A549 (cell line): ENCODE measurements at places on chromosomes 1 and 21. TPM values are rescaled to one million over a fixed set of nuclear protein-coding genes. Genes with fewer than 3 reads are reported as not detected.
A peak's percentile ranks its signal among the peaks of the same experiment; 100 is the strongest.

DNA sequence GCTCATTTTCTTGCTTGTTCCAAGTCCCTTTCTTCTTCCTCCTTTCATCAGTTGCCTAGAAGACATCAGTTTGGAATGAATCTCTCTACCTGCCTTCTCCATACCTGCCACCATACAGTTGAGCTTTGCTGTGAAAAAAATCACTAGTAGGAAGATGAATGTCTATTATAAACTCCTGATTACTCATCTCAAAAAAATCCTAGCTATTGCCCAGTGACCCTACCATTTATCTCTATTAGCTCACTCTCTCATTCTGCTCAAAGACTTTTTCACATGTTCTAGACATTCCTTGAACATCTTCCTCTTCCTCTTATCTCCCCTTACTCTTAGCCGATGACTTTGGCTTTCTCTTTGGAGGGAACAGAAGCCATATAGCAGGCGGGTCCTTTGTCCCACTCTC, 49.7 kb upstream of the HMGB4 start:
- no peak for DNase-seq

DNA sequence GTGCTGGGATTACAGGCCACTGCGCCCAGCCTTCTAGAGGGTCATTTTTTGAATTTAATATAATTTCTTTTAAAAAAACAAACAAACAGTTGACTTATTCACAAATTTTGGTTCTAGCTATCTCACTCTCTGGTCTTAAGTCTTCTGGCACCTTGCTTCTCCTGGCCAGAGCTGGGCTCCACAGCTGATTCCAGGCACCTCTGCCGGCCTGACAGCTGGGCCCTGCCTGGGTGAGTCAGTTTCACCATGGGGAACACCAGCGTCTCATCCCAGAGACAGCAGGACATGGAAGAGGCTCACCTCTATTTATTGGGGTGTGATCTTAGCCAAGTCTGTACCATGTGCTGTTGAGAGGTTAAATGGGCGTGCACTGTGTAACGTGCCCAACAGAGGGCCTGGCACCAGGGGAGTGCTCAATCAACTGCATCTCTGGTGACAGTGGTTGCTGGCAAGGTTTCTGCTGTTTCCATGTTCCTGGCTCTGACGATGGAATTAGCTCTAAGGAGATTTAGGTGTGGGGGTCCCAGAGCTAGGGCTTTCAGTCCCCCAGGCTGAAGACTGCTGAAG, 956 bp downstream of the CPLANE2 start:
- peak; percentile 81 for DNase-seq

The NEK2 gene
- polyA plus RNA-seq = 38.1 to 45.1 TPM (median 42.0 TPM) in 3 replicates

DNA sequence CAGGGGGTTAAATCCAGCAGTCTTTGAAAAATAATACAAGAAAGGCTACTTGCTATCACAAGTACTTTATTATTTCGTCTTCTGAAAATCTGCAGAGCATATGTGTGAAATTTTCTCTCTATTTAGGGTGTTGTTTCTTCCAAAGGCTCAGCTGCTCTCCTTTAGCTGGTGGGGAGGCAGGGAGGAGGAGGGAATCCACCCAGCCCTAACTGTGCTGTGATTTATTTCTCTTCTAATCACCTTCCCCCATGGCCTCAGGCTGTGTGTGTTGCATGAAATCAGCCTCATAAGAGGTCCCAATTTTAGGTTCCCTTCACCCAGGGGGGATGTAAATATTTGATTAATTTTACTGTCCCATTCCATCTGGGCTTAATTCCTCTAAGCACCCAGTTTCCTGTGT, 77.6 kb upstream of the PGBD5 start:
- no peak for DNase-seq

GRCh38 chr1:231590453-231591198, 36.0 kb upstream of the DISC1 start:
- peak; percentile 35 for DNase-seq

The NAXE gene
- 108 to 119 TPM (median 116 TPM) in 3 replicates for polyA plus RNA-seq

GRCh38 chr1:86987446-86987845, 73.0 kb downstream of the HS2ST1 start:
- no peak for DNase-seq

DNA sequence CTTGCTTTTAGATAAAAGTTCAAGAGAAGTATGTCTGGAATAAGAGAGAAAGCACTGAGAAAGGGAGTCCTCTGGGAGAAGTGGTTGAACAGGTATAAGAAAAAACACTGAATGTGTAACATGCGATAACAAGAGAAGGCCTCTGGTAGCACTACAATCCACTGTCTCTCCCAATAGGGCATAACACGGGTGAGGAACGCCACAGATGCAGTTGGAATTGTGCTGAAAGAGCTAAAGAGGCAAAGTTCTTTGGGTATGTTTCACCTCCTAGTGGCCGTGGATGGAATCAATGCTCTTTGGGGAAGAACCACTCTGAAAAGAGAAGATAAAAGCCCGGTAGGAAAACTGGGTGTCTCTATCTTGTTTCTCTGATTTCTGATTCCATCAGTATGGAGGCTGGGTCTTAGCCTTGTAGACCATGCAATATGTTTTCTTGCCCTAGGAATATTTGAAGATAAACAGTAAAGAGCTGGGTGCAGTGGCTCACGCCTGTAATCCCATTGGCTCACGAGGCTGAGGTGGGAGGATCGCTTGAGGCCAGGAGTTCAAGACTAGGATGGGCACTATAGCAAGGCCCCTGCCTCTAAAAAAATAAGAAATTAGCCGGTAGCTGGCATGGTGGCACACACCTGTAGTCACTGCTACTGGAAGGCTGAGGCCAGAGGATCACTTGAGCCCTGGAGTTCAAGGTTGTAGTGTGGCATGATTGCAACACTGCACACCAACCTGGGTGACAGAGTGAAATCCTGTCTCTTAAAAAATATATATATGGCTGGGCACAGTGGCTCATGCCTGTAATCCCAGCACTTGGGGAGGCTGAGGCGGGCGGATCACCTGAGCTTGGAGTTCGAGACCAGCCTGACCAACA, 40.4 kb downstream of the DAP3 start:
- peak; percentile 33 for DNase-seq

The FOXJ3 gene
- 16.8 to 17.8 TPM (median 17.0 TPM) in 3 replicates for polyA plus RNA-seq

DNA sequence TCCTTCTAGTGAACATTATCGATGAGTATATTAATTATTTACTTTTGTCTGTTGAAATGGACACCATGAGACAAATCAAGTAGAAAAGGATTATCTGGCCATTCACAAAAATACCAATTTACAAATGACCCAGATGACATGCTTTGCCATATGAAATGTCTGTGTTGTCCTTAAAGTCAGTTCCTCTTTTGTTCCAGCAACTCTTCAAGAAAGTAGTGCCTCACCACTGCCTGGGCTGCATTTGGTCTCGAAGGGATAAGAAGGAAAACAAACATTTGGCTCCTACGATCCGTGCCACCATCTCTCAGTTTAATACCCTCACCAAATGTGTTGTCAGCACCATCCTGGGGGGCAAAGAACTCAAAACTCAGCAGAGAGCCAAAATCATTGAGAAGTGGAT, 79.6 kb downstream of the RGL1 start:
- no peak for DNase-seq

DNA sequence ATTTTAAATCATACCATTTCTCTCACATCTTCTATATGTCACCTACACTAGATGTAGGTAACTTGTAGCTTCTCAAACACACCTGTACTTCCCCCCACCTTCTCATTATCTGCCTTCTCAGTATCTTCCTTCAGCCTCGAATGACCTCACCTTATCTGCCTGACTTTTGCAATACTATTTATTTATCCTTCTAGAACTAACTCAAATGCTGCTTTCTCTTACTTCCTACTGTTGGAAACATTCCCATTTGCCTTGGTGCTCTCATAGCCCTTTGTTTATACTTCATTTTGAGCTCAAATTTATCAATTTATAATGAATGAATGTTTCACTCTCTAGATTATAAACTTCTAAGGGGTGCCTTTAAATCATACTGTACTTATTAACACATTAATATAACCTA, 50.4 kb upstream of the KIAA1614 start:
- no peak for DNase-seq

- DNase-seq = no peak
Observed at GRCh38 chr21:41441546-41441945, 15.5 kb downstream of the MX1 start.

DNA sequence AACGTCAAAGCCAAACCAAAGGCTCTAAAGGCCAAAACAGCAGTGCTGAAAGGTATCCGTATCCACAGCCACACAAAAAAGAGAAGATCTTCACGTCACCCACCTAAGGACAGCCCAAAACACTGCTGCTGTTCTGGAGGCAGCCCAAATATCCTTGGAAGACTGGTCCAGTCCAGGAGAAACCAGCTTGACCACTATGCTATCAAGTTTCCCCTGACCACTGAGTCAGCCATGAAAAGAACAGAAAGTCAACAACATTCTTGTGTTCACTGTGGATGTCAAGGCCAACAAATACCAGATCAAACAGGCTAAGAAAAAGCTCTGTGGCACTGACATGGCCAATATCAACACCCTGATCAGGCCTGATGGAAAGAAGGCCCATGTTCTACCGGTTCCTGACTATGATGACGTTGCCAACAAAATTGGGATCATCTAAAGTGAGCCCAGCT, 32.1 kb downstream of the ARID4B start:
- DNase-seq = no peak

GRCh38 chr1:96290033-96290432, 431.6 kb upstream of the PTBP2 start:
- no peak for DNase-seq

GRCh38 chr1:21631944-21632887, 36.9 kb downstream of the RAP1GAP start:
- DNase-seq = no peak
